Colonic mucosa (tissue), 4 donors: ENCODE measurements at places on chromosomes 2 and 18. TPM values are rescaled to one million over a fixed set of nuclear protein-coding genes. Genes with fewer than 3 reads are reported as not detected.

DNA sequence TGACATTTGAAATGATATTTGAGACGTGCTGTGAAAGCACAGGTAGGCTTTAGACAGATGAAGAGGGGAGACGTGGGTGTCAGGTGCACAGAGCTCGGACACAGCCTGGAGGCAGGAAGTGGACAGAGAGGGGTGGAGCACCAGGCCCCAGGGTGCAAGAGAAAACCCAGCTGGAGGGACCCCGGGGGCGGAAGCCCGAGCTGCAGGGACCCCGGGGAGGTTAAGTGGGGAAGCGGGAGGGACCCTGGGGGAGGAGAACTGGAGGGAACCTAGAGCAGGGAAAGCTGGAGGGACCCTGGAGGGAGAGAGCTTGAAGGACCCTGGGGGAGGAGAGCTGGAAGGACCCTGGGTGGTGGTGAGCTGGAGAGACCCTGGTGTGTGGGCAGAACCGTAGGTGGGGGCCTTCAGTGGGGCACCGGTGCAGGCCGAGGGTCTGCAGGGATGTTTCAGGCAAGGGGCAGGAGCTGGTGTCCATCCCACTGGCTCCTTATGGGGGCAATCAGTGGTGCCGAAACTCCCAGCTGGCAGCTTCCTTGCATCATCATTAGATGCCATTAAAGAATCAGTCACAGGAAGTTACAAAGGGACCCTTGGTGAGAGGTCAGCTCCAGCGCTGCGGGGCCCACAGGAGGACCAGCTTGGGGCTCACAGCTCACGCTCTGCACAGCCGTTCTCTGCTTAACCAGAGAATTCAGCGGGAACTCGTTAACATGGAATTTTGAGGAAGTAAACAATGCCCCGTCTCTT, 246.6 kb downstream of the EIPR1 start:
- H3K36me3 ChIP-seq: no peaks in the 10 kb centered on the region
- H3K4me3 ChIP-seq: no peak overlapping the region
- H3K4me1 ChIP-seq: no peaks in the 10 kb centered on the region
- DNase-seq: no peak
- no peaks in the 10 kb centered on the region for H3K27me3 ChIP-seq

GRCh38 chr2:163407296-163407695, 328.5 kb downstream of the FIGN start:
- no peaks in the 10 kb centered on the region for H3K4me1 ChIP-seq
- DNase-seq: no peak

DNA sequence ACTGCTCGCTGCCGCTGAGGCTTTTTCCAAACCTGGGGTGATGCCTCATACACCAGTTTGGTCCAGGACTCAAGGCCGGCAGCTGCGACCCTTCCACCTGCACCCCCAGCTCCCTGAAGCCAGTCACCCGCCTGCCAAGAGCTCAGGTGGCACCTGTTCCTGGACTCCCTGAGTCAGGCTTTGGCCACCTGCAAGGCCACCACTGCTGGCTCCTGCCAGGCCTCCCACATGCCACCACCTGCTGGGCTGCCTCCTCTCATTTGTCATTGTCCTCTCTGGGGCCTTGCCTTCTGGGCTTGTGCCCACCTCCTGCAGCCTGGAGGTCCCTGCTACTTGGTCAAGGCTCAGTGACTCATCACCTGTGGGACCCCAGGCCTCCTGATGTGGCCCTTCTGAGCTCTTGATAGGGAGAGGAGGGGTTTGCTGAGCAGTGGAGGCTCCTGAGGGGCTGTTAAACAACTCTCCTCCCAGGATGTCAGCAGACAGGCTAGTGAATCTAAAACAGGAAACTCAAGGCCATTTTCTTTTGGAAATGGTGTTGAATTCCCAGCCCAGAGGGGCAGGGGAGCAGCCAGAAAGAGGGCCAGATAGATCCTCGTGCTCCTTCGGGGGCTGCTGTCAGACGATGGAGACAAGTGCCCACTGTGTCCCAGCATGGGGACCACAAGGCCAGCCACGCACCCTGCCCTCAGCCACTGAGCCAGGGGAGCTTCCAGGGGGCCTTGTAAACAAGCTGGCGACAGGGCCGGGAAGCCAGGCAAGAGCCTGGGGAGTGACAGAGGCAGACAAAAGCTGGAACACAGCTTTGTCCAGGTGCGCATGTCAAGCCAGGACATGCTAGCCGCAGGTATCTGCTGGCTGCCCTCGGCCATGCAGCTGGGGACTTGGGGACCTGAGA, 416.8 kb downstream of the LRATD1 start:
- no peak overlapping the region for H3K27ac ChIP-seq
- no peak overlapping the region for H3K4me3 ChIP-seq
- no peaks in the 10 kb centered on the region for H3K27me3 ChIP-seq
- no peaks in the 10 kb centered on the region for H3K36me3 ChIP-seq
- no peak for DNase-seq

Gene CFAP221
- total RNA-seq: not detected

GRCh38 chr18:6382963-6383362, 31.7 kb downstream of the L3MBTL4 start:
- no peaks in the 10 kb centered on the region for H3K27me3 ChIP-seq
- H3K36me3 ChIP-seq: no peaks in the 10 kb centered on the region
- no peak overlapping the region for H3K27ac ChIP-seq
- H3K4me3 ChIP-seq: no peak overlapping the region

- no peaks in the 10 kb centered on the region for H3K4me1 ChIP-seq
- peak overlapping the region; percentile 9 for H3K27ac ChIP-seq
- H3K36me3 ChIP-seq: no peaks in the 10 kb centered on the region
- H3K27me3 ChIP-seq: no peaks in the 10 kb centered on the region
- no peak for DNase-seq
Measured at GRCh38 chr2:112032224-112032586, 22.9 kb upstream of the TMEM87B start.

DNA sequence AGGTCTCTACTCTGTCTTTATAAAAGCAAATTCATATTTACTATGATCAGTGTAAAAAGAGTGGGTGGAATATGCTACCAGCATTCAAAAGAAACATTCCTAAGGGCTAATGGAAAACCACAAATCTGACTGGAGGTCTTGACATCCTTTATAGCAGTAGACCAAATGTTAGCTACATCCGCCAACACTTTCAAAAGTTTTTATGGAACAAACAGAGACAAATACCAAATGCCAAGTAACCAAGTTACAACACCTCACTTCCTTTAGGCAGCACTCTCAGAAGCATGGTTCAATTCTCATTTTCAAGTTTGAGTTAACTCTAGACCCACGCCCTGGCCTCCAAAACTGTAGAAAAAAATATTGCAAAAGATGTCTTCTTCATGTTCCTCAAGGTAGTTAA, 78.3 kb upstream of the SETBP1 start:
- H3K4me3 ChIP-seq: no peak overlapping the region
- no peaks in the 10 kb centered on the region for H3K27me3 ChIP-seq
- no peaks in the 10 kb centered on the region for H3K36me3 ChIP-seq
- no peaks in the 10 kb centered on the region for H3K4me1 ChIP-seq
- DNase-seq: no peak
